GM12891 (cell line): ENCODE measurements at places on chromosomes 13 and 19.

DNA sequence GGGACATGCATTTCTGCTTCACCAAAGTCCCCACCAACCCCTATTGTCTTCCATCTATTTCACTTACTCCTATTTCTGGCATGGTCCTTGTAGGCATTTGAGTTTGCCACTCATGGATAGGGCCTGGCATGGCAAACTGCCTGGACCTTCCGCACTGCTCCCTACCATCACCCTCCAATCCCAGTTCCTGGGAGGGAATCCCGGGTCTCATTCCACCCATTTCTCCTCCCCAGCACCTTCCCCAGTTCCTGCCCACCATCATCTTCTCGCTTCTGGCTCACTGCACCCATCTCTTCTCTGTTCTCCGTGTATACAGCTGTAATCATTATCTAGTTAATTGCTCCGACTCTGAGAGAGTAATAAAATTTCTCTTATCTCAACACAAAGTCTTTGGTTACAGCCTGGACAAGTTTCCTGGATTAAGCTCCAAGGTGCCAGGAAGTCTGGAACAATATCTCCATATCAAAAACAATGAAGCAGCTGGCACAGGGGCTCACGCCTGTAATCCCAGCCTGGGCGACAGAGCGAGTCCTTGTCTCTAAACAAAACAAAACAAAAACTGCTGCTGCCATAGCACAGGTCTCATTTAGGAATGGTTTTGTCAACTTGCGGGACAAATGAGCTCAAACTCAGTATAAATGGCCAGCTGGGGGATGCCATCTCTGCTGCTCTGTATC lies 17.0 kb upstream of the COX7A1 start:
- no peak for DNase-seq

GRCh38 chr19:45050036-45050435 lies 11.2 kb downstream of the CLASRP start:
- no peak for DNase-seq

GRCh38 chr13:78247362-78247761 lies 328.7 kb upstream of the EDNRB start:
- no peak for DNase-seq

GRCh38 chr19:10667867-10668266 lies 13.7 kb downstream of the ILF3 start:
- no peak for DNase-seq

DNA sequence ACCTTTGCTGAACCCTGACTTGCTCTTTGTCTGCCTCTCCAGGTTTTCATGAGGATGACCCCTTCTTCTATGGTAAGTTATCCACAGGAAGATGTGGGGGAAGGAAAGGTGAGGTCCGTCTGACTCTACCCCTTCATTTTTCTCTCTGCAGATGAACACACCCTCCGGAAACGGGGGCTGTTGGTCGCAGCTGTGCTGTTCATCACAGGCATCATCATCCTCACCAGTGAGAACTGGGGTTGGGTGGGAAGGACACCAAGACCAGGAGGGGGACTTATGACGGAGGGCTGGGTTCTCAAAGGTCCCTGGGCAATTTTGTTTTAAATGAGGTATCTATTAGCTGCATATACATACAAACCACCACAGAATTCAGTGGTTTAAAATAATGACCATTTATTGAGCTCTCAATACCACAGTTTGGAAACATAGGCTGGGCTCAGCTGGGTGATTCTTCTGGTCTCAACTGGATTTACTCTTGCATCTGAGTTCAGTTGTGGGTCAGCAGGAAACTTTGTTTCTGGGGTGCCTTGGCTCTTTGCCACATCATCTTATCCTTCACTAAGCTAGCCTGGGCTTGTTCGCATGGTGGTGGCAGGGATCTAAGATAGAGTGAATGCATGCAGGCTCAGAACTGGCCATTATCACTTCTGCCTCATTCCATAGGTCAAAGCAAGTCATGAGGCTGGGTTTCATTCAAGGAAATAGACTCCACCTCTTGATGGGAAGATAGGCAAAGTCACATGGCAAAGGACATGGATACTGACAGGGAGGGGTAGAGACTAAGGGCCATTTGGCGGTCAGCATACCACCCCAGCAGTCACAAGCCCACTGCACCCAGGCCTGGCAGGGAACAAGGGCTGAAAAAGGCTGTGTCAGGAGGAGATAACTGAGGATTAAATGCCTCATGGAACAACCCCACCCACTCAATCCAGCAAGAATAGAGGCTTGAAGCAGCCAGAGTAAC lies 11.8 kb downstream of the FXYD5 start:
- no peak for DNase-seq

DNA sequence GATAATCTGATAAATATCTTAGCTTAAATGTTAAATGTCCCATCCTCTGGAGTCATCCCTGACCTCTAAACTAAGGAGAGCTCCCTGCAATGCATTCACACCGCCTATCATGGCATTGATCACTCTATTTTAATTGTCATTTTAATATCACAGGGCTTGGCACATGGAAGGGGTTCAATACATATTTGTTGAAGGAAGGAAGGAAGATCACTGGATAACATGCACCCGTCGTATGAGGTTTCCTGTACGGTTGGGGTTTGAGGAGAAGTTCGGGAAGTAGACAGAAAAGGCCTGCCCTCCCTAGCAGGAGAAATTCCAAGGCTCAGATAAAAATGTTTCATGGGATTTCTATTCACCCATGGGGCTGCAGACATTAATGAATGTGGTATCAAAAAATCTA lies 102.0 kb downstream of the MBNL2 start:
- DNase-seq = no peak

- DNase-seq = no peak
These were observed 1.3 kb upstream of the HNRNPL start for GRCh38 chr19:38850976-38851621.

GRCh38 chr19:4379383-4380253 lies 20.7 kb downstream of the SH3GL1 start:
- DNase-seq = no peak

GRCh38 chr13:112333756-112334543 lies 42.2 kb upstream of the SPACA7 start:
- no peak for DNase-seq

GRCh38 chr13:111622051-111622531 lies 301.6 kb downstream of the TEX29 start:
- DNase-seq = no peak

DNA sequence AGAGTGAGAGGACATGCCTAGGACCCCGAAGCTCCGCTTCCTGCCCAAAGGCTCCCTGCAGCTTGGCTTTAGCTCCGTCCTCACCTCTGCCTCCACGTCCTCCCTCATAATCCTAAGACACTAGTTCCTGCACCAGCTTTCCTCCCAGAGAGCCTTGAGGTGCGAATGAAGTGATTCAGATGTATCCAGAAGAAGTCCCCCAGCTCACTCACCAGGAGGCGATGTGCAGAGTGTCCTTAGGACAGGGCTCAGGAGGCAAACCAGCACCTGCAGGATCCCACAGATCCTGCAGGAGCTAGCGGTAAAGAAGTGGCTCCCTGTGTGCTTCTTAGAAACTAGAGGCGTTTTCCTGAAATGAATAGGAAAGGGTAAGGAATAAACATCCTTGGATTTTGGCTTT lies 109.7 kb downstream of the HSPH1 start:
- DNase-seq = no peak

GRCh38 chr13:85509512-85509911 lies 289.7 kb downstream of the SLITRK6 start:
- no peak for DNase-seq

DNA sequence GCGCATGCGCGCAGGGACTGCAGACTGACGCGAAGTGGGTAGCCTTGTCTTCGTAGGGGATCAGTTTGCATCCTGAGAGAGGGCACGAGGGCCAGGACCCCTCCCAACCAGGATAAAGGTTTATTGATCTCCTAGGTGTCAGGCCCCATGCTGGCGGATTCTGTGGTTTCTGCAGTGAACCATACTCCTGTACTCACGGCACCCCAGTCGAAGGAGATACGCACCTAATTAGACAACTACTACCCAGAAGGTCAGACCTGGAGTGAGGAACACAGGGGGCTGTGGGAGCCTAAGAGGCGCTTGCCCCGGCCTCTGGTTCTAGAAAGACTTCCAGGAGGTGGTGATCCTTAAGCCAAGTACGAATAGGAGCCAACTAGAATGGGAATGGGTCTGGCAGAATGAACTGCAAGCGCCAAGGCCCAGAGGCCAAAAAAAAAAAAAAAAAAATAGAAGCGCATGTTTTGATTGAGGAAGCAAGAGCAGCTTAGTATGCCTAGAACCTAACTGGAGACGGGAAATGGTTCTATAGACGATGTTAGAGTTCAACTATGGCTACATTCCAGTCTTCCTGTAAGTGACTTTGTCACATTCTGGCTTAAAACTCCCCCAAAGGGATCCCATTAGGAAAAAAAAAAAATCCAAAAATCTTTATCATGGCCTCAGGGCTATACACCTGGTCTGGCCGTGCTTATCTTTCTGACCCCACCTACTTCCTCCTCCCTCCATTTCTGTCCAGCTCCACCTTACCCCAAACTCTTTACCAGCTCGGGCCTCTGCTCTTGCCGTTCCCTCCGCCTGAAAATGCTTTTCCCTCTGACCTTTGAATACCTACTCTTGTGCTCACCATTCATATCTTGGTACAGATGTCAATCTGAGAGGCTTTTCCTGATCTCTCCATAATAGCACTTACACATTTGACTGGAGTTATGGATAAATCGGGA lies 902 bp upstream of the ZNF428 start:
- no peak for DNase-seq

- no peak for DNase-seq
These were observed 319.4 kb upstream of the HTR2A start for GRCh38 chr13:47216176-47216822.

DNA sequence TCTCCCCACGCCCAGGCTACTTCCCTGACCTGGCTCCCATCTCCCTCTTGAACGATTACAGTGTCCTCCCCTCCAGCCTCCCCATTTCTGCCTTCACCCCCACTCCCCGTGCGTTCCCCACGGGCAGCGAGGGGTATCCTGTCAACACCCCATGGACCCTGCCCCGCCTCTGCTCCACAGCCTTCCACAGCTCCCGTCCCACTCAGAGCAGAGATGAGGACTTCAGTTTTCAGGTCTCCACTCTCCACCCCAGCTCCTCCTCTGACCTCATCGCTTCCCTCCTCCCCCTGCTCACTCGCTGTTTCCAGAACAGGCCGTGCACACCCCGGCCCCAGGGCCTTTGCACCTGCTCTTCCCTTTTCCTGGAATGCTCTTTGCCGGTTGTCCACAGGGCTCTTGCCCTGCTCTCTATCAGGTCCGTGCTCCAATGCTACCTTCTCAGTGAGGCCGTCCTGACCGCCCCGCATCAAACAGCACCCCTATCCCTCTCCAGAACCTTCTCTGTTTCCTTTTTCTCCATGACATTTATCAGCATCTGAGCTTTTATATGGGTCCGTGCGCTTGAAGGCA lies 15.0 kb downstream of the LRRC4B start:
- DNase-seq = no peak

GRCh38 chr19:36638862-36639510 lies 27.7 kb downstream of the ZNF461 start:
- no peak for DNase-seq

DNA sequence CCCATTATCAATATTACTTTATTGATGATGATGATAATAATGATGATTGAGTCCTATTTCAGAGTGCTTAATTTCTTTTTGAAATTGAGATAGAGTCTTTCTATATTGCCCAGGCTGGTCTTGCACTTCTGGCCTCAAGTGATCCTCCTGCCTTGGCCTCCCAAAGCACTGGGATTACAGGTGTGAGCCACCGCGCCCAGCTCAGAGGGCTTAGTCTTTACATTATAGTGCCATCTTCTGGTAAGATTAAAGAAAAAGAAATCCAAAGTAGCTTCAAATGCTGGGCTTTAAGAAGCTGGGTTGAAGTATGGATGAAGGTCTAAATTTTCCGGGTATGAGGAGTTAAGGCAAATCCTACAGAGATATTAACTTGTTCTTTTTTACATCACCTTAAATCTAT lies 3.4 kb upstream of the ZNF333 start:
- no peak for DNase-seq

GRCh38 chr13:111327730-111328573 lies 7.5 kb downstream of the TEX29 start:
- DNase-seq = no peak

DNA sequence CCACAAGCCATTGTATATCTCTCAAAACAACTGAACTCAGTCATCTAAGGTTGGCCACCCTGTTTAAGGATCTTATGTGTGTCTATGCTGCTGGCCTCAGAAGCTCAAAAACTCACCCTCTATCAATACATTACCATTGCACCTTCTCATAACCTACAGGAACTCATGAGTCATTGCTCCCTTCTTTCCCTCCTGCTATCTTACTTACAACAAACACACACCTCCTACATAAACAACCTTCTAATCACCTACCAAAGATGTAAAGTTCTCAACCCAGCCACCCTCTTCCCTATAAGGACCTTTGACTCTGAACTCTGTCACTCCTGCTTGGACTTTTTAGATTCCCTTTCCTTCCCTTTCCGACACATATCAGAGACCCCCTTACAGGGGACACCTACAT lies 13.3 kb upstream of the ZSCAN4 start:
- DNase-seq = no peak

DNA sequence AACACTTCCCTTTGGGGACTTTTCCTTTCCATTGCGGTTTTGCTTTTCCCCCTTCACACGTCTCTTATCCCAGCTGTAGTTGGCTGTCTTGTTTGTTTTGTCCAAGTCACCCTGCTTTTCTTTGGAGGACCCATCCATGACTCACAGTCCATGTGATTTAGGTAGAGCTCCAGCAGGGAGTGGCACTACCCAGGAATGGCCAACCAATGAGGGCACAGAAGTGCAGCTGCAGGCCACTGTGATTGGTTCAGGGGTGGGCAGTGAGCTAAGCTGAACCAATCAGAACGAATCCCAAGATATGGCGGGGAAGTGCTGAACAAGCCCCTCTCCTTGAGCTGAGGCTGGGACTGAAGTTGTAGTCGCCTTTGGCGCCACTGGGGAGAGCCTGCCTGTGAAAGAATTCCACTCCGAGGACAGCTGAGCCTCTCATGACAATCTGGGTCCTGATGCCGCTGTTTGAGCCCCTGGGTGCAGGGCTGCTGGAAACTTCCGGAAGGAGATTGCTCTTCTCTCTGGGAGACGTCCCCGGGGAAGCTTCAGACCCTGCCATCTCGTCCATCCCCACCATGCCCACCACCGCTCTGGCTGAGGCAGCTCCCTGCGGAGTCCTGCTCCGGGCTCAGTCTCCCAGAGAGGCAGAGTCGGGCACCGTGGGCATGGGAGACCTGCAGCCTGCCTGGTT lies 62.9 kb upstream of the URI1 start:
- DNase-seq = no peak

DNA sequence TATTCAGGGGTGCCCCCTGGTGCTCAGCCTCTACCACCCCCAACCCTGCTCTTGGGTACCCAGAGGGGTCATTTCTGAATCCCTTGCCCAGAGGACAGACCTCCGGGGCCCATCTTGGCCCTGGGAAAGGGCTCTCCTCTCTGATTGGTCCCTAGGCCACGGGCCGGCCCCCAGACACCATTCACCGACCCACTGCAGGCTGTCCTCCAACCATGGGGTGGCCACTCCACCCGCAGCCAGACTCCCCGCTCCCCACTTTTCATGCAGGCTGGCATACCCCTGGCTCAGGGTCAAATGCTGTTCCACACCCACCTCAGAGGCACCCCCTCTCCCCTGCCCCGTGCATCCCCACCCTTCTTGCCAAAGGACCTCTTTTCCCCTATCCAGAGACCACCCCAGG lies 14.8 kb downstream of the SMIM24 start:
- no peak for DNase-seq

GRCh38 chr13:47481536-47481935 lies 519.5 kb downstream of the SUCLA2 start:
- DNase-seq = no peak

- DNase-seq = no peak
These were observed 193.2 kb downstream of the URI1 start for GRCh38 chr19:30135093-30135757.
